ENCODE measurements at places on chromosomes 2 and 18.

DNA sequence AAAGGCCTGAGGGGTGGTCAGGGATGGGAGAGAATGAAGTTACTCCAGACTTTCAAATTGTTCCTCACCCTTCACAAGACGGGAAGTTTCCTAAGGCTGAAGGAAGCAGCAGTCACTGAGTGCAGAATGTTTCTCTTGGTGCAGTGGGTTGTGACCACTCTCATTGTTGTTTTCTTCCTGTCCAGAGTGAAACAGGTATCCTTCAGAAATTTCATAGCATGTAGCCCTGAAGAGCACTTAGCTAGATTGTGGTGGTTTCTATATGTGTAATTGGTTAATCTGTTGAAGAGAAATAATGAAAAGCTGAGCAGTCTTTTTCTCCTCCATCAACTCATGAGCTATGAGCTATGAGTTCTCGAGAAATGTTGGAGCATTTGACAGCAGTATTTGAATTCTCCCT lies 96.8 kb downstream of the GPD2 start:
- DNase-seq, result no peak

DNA sequence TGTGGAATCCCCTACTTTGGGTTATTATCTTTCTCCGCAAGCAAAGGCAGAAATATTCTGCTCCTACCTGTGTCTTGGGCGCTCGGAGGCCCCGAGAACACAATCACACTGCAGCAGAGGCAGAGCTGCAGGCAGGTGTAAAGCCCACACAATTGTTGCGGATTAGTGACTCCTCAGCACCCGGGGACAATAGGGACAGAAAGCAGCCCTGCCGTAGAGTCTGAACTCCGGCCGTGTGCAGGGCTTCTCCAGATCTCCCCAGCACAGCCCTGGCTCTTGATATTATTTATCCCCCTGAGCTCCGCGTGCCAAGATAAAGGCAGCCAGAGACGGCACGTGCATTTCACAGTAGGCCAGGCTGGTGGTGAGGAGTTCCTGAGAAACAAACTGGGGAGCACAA lies 229.2 kb downstream of the EN1 start:
- no peak for DNase-seq

- DNase-seq, result no peak
These were observed 109.1 kb downstream of the FIGN start for GRCh38 chr2:163626639-163627109.

DNA sequence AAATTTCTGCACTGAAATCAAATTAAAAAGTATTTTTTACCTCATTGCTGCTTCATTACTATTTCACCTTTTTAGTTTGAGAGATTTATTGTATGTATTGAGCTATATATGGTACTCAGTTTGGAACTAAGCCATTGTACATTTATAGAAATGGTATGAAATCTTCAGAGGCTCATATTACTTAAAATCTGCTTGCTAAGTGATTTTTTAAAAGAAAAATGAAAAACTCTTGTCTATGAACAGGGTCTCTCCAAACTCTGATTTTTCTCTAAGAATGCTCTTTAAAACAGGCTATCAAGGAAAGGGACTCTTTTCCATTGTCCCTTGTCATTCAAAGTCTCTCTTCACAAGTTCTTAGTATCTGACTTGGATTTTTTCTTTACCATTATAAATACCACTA lies 31.8 kb downstream of the C1D start:
- no peak for DNase-seq

DNA sequence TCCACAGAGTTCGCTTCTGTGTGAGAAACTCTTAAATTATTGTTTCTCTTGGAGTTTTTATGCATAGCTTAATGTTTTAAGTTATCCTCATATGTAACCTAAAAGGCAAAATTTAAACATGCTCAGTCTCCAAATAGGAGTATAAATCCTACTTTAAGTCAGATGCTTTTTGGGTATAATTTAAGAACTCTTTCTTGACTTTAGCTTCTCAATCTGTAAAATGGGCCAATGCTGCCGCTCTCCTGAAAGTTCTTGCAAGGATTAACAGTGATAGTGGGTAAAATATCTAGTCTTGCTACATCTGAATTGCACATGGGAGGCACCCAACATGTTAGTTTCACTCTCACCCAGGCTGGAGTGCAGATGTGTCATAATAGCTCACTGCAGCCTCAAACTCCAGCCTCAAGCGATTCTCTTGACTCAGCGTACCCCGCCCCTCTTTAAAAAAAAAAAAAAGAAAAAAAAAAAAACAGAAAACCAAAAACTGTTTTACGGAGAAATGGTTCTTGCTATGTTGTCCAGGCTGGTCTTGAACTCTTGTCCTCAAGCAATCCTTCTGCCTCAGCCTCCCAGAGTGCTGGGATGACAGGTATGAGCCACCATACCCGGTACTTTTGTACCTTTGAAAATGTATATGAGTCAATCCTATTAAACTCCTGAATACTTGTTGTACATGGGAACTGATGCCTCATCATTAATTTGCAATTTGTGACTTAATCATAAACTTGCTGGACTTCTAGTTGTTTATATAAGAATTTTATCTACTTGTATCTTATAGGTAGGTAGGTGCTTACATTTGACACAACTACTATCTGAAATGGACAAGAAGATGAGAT lies 1.8 kb downstream of the FBXO48 start:
- no peak for DNase-seq

DNA sequence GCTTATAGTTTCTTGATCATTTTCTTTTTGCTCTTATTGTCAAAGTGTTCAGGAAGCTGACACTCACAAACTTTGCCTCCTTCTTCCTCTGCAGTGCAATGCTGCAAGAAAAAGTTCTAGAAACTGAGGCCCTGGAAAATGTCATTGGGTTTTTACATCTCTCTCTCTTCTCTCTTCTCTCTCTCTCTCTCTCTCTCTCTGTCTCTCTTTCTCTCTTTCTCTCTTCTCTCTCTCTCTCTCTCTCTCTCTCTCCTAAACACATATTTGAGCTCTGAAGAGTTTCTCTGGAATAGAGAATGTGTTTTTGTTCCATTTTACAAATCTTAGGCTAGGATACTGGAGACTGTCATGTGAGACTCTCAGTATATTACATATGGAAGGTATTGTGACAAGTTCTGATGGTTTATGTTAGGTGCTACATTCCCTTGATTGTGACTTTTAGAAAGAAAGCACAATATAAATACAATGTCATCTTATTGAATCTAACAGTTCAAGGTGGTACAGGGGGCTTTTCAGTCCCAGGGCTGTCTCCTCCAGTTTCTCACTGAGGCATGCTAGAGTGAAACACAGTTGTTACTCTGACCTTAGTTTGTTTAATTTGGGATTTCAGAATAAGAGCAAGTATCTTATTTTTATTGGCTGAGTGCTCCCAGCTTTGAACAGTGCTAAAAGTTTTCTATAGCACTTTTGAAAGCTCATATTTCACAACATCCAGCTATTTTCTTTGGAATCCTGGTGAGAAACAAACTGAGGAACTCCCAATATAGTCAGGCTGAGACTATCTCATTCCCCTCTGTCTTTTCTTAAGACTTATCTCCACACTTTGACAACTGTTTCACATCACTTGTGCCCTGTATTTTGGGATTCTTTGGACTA lies 41.4 kb upstream of the EHBP1 start:
- DNase-seq, result no peak

GRCh38 chr2:30758191-30758651 lies 49.0 kb downstream of the CAPN13 start:
- DNase-seq, result no peak

GRCh38 chr2:19137433-19137832 lies 221.0 kb downstream of the OSR1 start:
- no peak for DNase-seq

DNA sequence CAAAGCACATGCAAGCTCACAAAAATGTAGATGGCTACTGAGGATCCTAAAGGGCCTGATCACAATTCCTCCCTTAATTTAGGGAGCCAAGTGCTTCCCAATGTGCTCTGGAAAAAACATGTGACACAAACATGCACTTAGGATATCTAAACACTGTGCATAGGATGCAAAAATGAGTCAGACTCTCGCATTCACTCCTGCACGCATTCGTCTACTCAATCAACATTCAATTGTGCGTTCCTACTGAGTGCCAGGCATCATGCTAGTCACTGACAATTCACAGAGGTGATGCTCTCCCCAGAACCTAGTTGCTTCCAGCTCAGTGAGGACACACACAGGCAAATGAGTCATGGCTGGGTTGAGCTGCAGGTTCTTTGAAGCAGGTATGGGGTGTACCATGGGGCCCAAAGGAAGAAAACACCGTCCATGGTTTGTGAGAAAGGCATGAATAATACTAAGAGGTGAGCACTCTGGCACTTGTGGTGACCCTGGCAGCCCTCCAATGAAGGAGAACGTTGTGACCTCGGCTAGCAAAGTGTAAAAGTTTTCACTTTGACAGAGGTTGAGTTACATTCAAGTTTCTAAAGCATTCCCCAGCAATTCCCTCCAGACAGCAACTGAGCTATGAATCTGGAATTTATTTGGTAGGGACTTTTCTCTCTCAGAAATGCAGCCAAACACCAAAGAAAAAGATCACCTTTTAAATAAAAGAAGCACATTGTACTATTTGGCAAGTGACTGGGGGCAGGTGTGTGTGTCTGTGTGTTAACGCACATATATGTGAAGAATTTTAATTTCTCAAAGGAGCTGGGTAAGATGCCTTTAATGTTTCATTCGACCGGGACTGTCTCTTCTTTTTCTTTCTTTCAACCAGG lies 173.3 kb downstream of the ALPK2 start:
- no peak for DNase-seq

DNA sequence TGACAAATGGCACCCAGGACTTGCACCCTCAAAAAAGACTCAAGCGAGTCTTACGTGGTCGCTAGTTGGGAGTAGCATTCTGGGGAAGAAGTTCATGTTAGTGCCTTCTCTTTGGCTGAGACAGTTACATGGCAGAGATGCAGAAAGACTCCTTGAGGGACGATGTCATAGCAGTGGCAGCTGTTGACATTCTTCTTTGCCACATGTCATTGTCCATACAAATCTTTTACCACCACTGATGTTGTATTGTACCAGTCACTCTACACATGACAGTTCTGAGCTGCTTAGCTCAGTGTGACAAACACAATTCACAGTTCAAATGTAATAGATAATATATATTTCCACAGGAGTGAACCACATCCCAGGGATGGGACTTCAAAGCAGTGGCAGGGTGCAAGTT lies 197.1 kb downstream of the TCF4 start:
- DNase-seq, result no peak

- DNase-seq, result no peak
These were observed 63.8 kb downstream of the EHD3 start for GRCh38 chr2:31297751-31298150.

GRCh38 chr2:97706112-97706511 lies 7.3 kb upstream of the ZAP70 start:
- no peak for DNase-seq

GRCh38 chr18:48914581-48915251 lies 36.0 kb downstream of the SMAD7 start:
- DNase-seq, result no peak

DNA sequence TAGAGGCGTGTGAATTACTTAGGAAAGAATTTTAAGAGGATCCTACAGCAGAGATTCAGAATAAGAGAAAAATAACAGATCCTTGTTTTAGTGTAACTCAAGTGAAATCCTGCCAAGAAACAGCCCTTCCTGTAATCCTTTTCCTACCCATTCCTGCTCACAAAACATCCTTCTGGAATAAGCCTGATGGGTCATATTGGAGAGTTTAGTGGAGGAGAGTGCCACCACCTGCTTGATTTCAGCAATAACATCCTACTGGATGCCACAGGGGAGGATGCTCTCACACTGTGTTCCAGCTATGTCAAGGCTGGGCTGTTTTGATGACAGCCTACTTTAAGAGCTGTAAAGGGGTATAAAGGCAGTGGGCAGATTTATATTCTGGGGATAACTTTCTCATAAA lies 54.8 kb upstream of the CCDC178 start:
- DNase-seq, result peak; percentile 21

GRCh38 chr2:179891237-179891636 lies 29.8 kb upstream of the ZNF385B start:
- no peak for DNase-seq

DNA sequence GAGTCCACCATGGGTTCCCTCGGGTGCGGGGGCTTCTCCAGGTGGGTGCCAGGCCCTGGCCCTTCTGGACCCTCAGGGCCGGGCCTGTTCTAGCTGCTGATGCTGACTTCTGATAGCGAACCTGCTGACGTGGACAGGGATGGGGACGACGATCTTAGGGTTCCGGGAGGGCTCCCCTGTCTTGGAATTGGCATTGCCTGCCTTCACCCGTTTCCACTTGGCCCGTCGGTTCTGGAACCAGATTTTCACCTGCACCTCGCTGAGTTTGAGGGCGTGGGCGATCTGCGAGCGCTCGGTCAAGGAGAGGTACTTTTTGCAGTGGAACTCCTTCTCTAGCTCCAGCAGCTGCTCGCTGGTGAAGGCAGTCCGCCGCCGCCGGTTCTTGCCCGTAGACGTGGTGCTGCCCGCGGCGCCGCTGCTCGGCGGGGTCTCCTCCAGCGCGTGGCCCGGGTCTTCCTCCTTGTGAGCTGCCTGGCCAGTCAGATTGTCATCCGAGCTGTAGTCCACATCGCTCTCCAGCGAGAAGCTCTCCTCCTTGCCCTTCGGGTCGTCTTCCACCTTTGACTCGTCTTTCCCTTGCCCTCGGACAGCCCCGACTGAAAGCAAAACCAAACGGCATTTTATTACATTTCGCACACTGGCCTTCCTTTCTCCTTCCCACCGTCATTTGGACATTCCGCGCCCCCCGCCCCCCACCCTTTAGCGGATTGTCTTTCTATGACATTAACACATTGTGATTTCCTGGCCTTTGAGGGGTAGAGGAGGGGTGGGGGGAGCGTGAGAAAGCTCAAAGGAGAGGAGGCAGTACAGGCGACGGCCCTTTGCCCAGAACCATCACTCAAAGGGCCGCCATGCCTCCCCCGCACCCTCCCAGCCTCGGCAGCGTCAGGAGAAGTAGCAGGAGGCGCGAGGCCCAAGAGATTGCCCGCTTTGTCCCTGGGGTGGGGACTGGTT lies 2.1 kb downstream of the GBX2 start:
- DNase-seq, result no peak

- no peak for DNase-seq
These were observed 366.1 kb downstream of the CLIP4 start for GRCh38 chr2:29481313-29481712.

DNA sequence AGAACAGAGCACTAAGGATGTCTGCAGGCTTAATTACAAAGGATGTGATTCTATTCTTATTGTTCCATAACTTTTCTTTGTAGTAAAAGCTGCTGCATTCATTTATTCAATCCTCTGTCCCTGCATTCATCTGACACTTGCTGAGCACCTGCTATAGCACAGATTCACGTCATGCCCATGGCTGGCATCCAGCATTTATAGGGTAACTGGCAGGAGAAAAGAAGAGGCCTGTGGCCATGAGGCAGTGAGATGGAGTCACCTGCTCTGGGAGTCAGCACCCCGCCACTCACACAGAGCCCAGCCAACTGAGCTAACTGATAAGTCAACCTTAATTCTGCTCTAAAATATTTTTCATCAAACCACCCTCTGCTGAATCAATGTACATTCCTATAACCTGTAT lies 18.3 kb upstream of the CDC42EP3 start:
- no peak for DNase-seq

- DNase-seq, result no peak
These were observed 221.8 kb downstream of the INSIG2 start for GRCh38 chr2:118309946-118310680.

- DNase-seq, result no peak
These were observed 117.7 kb downstream of the ZEB2 start for GRCh38 chr2:144402251-144402650.
